ENCODE measurements at places on chromosomes 6 and 20.

DNA sequence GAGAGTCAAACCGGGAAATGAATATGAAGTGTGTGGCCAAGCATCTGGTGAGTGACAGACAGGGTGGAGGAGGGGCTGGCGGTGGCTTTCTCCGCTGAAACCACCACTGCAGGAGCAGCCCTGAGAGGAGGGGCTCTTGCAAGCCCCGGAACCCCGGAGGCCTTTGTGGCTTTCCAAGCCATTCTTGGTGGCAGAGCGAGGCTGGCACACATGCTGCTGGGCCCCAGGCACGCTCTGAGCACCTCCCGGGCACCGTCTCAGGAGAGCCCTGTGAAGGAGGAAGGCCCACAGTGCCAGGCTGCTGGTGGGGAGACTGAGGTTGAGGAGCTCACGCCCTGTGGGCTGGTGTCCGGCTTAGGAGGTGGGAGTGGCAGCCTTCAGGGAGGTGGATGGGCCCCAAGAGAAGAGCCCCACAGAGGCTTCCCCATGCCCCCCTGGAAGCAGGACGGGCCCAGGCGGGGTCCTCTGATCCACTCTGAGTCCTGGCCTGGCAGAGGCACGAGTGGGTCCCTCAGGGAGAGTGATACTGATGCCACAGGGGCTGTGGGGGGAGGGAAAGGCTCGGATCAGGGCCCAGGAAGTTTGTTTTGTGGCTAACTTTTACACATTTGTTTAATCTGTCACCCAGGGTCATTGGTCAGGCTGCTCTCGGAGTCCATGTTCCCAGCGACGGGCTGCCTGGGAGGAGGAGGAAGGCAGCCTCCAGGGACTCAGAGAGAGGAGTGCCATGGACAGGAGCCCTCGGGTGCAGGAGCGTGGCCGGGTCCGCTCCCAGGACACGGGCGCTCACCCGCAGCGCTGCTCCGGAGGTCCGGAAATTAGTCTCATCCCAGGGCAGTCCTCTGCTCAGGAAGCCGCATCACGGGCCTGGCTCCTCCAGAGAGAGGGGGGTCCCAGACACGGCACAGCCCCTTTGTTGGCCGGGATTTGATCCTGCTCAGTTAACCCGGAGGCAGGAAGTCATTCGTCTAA, 170.7 kb downstream of the ERMARD start:
- DNase-seq: no peak

- no peak for DNase-seq
These were observed 40.6 kb upstream of the PTPRK start for GRCh38 chr6:128560966-128561365.

- DNase-seq: no peak
These were observed 146.3 kb downstream of the MTFR2 start for GRCh38 chr6:136103763-136104311.

DNA sequence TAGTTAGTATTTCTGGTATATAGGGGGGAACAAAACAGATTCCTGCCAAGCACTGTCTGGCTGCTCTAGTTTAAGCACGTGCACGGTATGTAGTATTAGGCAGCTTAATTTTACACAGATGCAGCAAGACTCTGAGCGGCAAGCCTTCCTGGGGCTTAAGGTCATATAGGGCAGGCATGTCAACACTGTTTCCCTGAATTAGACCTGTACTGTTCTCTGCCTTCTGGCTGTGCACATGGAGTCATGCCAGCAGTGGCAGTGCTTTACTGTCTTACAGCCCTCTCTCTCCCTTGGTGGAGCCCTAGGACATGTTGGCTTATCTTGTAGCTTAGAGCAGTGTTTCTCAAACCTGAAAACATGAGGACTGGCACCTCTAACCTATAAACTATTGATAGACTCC, 56.6 kb downstream of the PHF20 start:
- no peak for DNase-seq

DNA sequence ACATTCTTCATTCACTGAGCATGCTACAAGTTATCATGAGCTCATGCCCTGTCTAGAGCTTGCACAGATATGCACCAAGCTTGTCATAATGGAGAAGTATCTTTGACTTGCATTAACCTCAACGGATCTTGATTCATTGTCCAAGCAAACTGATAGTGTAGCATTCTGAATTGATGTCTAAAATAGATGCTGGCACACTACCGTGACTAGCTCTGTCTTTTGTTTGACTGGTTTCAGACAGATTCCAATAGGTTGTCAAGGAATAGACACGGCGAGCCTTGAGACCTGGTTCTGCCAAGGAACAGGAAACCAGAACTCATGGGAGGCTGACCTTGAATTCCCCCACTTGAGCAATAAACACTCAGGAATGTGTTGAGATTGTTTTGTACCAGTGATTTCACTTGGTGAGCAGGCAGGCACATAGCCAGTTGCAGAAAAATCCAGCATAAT, 1153.1 kb upstream of the GJE1 start:
- DNase-seq: no peak

- no peak for DNase-seq
These were observed 298.1 kb upstream of the TCF21 start for GRCh38 chr6:133590814-133591213.

GRCh38 chr6:2545383-2546038, 205.2 kb downstream of the MYLK4 start:
- DNase-seq: no peak

GRCh38 chr6:2749969-2750600, 637 bp downstream of the MYLK4 start:
- no peak for DNase-seq

GRCh38 chr6:156919370-156919769, 142.2 kb downstream of the ARID1B start:
- no peak for DNase-seq

DNA sequence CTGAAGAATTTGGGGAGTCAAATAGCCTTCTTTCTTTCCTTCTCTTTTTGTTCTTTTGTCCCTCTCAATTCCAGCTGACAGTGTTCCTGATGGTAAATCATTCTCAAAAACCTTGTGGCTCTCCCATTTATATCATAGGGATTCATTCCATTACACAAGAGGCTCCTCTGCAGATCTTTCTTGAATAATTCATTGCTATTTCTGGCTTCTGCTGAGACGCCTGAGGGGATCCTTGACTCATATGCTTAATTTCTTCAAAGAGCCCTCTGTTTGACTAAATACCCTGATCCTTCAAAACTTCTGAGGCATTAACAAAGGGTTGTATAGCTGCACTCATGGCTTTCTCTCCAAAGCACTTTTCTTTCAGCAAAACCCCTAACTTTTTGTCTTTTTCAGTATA, 289.3 kb downstream of the FARS2 start:
- DNase-seq: no peak

- no peak for DNase-seq
These were observed 30.3 kb downstream of the JAG1 start for GRCh38 chr20:10643560-10643873.

DNA sequence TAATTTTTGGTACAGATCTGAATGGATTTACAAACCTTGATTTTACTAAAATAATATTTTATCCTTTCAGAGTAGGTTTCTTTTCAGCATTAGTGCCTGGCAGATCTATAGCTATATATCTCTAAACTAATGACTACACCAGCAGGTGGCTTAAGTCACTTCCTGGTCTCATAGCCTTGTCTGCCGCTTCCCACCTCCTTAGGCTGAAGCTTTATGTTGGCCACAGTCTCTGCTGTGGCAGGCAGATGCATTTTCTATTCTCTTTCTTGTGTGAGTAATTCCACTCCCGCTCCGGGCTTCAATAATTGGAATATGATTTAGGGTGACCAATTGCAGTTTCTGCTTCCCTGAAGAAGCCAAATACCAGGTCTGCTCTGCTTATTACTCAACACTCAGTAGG, 226.8 kb upstream of the HS3ST5 start:
- no peak for DNase-seq

DNA sequence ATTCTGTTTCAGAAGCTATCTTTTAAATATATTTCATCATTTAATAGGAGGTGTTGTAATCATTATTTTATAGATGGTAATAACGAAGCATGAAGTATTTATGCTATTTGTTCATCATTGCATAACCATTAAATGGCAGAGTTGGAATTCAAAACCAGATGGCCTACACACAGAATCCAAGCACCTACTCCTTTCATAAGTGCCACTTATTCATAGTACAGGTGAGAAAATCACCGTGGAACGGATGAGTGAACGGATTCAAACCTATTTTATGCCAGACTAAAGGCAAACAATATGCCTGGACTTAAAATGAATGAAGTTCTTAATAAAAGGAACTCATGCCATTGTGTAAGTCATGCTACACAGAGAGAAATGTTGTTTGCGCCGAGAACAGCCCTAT, 397.9 kb upstream of the ADGRB3 start:
- DNase-seq: no peak

- DNase-seq: no peak
These were observed 119.6 kb downstream of the SCML4 start for GRCh38 chr6:107704347-107705013.

GRCh38 chr6:148455225-148455624, 112.6 kb downstream of the SASH1 start:
- DNase-seq: peak; percentile 60

- DNase-seq: no peak
These were observed 78.4 kb upstream of the MLN start for GRCh38 chr6:33882154-33882553.

DNA sequence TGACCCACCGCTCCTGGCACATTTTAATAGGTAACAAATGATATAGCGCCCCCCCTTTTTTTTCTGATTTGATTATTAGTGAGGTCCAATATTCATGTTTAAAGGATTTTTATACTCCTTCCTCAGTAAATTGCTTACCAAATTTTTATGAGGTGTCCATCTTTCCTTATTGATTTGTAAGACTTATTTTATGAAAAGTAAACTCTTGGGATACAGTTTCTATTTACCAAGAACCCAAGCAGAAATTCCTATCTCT, 25.1 kb downstream of the TRIM27 start:
- no peak for DNase-seq
